Brain (organoid and tissue), 16 donors: ENCODE measurements at places on chromosomes 16 and 17. TPM values are rescaled to one million over a fixed set of nuclear protein-coding genes. Genes with fewer than 3 reads are reported as not detected.

The KRT36 gene
- not detected for polyA plus RNA-seq

The ZG16B gene
- polyA plus RNA-seq, result not detected

The UTS2R gene
- not detected for polyA plus RNA-seq

The GPR179 gene
- polyA plus RNA-seq, result 1.2 TPM

The KRT39 gene
- polyA plus RNA-seq, result not detected

The ZNHIT3 gene
- 71.2 TPM for polyA plus RNA-seq

The PRCD gene
- 9.9 TPM for polyA plus RNA-seq

The ALDH3A2 gene
- polyA plus RNA-seq, result 32.5 TPM

The TSPOAP1 gene
- polyA plus RNA-seq, result 28.0 TPM

The NLRC3 gene
- 0.14 TPM for polyA plus RNA-seq

The HSD17B2 gene
- polyA plus RNA-seq, result not detected

The UNK gene
- 34.9 TPM for polyA plus RNA-seq

The MPP3 gene
- 1.4 TPM for polyA plus RNA-seq

The CD300C gene
- 0.36 TPM for polyA plus RNA-seq

The ZP2 gene
- polyA plus RNA-seq, result not detected

The TMEM235 gene
- polyA plus RNA-seq, result 9.8 TPM

The OTOP3 gene
- not detected for polyA plus RNA-seq

The ITGAD gene
- polyA plus RNA-seq, result not detected

The CHST5 gene
- polyA plus RNA-seq, result 0.49 TPM

The FOXO3B gene
- 4.5 TPM for polyA plus RNA-seq

The USP6 gene
- 0.05 TPM for polyA plus RNA-seq

The OR1F1 gene
- polyA plus RNA-seq, result not detected

The BICDL2 gene
- 0.24 TPM for polyA plus RNA-seq

The MYO15B gene
- 9.1 TPM for polyA plus RNA-seq

The MT1G gene
- polyA plus RNA-seq, result 101 TPM

The TMIGD1 gene
- not detected for polyA plus RNA-seq

The E4F1 gene
- polyA plus RNA-seq, result 20.9 TPM

The MOSMO gene
- polyA plus RNA-seq, result 7.8 TPM

The QPRT gene
- polyA plus RNA-seq, result 9.4 TPM
